H1 (cell line): ENCODE measurements at places on chromosomes 3 and 15.

GRCh38 chr15:68930268-68931022 lies at the start of gene SPESP1:
TSS of gene SPESP1 (plus strand) at chr15:68930525. CDS start at chr15:68930654, 129 bp downstream.
- DNase-seq: no peak

GRCh38 chr3:61892891-61893290 lies 331.5 kb downstream of the PTPRG start:
- DNase-seq: no peak

- peak; percentile 61 for DNase-seq
Observed at GRCh38 chr3:140298569-140299070, 363.6 kb downstream of the CLSTN2 start.

DNA sequence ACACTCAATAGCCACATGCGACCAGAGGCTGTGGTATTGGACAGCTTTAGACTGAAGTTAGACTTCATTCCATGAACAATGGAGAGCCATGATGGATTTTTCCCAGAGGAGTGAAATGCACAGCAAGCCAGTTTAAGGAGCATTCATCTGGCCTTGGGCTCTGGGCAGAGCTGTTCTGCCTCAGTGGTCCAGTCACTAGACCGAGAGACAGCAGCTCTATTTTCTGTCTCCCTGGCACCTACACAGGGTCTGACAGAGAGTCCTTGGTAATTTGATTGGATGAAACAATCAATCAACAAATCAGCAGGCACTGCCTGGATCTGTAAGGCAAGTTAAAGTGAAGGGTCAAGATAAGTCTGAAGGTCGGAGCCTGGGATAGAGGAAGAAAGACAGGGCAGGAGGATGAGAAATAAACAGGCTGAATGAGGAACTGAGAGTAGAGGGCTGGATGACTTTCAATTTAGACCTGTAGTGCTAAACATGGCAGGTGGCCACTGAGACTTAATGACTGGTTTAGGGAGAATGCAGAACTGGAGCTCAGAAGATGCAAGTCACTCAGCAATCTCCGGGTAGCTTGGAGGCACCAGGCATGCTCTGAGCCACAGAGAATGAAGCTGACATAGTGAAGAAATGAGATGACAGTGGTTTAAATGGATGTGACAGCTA lies 98.5 kb upstream of the SLC25A36 start:
- no peak for DNase-seq

- no peak for DNase-seq
Observed at GRCh38 chr3:59998058-59998457, 948.2 kb upstream of the CFAP20DC start.

- DNase-seq: no peak
Observed at GRCh38 chr3:43539321-43539720, 82.5 kb downstream of the ANO10 start.

DNA sequence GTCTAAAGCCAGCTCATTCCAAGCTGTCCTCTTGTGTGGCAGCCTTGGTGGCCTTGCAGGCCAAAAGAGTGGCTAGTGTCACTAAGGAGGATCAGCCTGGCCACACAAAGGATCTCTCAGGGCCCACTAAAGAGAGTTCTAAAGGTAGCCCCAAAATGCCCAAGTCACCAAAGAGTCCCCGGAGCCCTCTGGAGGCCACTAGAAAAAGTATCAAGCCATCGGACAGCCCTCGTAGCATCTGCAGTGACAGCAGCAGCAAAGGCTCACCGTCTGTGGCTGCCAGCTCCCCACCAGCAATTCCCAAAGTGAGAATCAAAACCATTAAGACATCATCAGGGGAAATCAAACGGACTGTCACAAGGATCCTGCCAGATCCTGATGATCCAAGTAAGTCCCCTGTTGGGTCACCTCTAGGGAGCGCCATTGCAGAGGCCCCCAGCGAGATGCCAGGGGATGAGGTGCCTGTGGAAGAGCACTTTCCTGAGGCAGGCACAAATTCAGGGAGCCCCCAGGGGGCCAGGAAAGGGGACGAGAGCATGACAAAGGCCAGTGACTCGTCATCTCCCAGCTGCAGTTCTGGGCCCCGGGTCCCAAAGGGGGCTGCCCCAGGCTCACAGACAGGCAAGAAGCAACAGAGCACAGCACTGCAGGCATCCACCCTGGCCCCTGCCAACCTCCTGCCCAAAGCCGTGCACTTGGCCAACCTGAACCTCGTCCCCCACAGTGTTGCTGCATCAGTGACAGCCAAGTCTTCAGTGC lies 33.5 kb upstream of the ALPK3 start:
- DNase-seq: peak; percentile 72

- no peak for DNase-seq
Observed at GRCh38 chr15:70062321-70062956, 35.3 kb downstream of the TLE3 start.

- DNase-seq: no peak
Observed at GRCh38 chr3:122081543-122082247, 26.5 kb downstream of the CD86 start.
